ENCODE measurements at places on chromosomes 7 and 10. TPM values are rescaled to one million over a fixed set of nuclear protein-coding genes. Genes with fewer than 3 reads are reported as not detected.

DNA sequence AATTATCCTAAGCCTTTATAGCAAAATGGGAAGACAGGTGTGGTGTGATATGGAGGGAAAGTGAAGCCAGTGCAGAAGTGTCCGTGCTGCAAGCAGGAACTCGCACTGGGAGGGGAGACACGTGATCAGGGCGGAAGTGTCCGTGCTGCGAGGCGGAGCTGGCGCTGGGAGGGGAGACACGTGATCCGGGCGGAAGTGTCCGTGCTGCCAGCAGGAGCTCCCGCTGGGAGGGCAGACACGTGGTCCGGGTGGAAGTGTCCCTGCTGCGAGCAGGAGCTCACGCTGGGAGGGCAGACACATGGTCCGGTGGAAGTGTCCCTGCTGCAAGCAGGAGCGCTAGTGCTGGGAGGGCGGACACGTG is 40.5 kb upstream of the PRKAR1B start:
- DNase-seq, result no peak

The HOXA4 gene
- total RNA-seq, result 0.22 TPM

The AGAP4 gene
- total RNA-seq, result 1.1 TPM

The TMEM236 gene
- total RNA-seq, result 0.65 TPM
